ENCODE measurements at places on chromosomes 6 and 20. TPM values are rescaled to one million over a fixed set of nuclear protein-coding genes. Genes with fewer than 3 reads are reported as not detected.

DNA sequence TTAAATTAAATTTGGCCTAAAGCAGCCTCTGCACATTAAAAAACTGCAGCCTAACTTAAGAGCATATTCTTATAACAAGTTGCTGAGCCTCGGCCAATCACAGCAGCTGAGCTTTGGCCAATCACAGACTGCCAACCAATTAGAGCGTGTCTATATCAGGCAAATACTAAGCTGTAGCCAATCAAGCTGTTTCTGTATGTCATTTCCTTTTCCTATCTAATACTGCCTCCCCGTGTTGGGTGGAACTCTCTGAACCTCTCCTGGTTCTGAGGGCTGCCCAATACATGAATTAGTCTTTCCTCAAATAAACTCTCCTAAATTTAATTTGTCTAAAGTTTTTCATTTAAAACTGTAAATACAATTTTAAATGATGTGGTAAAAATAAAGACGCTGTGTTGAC lies 3.9 kb upstream of the TMEM244 start:
- no peak for DNase-seq

GRCh38 chr6:167469672-167470071 lies 144.8 kb downstream of the TTLL2 start:
- no peak for DNase-seq

DNA sequence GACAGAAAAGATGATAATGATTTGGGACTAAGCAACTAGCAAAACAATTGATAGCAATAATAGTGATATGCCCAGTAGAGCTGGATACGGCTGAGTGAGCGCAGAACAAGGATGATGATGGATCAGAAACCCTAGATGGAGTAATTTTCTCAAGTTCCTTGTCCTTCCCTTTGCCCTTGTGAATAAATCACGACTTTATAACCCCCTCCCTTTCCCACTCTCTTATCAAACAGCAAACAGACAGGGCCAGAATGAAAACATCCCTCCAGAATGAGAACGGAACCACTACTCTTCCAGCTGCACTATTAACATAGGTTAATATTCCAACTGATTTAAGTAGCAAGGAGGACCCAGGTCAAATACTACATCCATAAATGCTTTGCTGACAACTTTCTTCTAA lies 1.3 kb upstream of the MTFR2 start:
- no peak for DNase-seq

DNA sequence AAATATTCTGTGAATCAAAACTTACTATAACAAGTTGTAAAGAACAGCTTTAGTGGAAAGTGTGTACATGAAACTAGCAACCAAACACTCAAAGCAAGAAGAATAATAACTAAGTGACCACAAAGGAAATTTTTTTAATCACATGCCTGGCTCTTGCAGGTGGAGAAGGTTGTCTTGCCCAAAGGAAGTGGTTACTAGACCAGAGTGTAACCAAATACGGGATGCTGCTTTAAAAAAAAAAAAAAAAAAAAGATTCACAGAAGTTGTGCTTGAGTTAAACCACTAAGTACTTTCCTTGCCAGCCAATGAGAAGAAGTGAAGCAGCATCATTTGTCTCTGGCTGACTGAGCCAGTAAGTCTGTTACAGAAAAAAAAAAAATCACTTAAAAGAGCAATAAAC lies 19.1 kb upstream of the HLA-DQB1 start:
- no peak for DNase-seq

DNA sequence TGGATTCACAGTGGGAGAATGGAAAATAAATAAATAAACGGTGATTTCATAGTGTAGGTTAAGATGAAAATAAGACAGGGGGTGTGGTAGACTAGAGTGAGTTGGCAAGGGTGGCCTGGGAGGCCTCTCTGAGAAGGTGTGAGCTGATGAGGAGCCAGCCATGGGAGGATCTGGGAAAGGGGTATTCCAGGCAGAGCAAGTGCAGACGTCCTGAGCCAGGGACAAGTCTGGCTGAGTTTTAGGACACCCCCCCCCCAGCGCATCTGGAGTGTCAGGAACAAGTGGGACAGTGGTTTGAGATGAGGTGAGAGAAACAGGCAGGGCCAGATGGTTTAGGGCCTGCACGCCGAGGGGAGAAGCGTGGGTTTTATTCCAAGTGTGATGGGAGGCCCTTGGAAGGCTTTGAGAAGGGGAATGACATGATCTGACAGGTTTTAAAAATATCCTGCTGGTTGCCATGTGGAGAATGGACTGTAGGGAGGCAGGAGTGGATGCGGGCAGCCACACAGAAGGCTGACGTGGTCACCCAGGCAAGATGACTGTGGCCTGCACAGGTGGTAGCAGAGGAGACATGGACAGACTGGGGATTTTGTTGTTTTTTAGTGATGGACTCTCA lies 21.1 kb upstream of the CCM2L start:
- DNase-seq: no peak

- no peak for DNase-seq
These were observed 182.5 kb downstream of the ATXN1 start for GRCh38 chr6:16578695-16579285.

- no peak for DNase-seq
These were observed 9.1 kb upstream of the ZNF133 start for GRCh38 chr20:18279242-18279641.

DNA sequence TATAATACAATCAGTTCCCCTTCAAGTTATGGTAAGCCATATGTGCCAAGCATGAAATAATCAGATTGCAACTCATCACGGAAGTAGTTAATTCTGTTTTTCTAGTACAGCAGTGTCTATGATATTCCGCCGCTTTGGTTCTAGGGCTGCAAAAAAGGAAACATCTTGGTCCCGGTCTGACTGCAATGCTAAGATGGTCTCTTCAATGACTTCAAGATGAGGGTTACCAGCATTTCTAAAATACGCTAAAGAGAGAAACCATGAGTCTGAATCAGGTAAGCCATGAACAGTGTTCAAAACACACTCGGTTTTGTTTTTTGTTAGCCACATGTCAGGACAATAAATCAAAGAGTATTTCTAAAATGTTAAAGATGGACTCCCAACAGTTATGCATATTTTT lies 3.2 kb upstream of the ANKRD60 start:
- no peak for DNase-seq

The CCM2L gene
- 8.1 TPM for polyA plus RNA-seq

Data from renal cortex interstitium (tissue), 15 donors.